ENCODE measurements at places on chromosomes 5 and 9.

DNA sequence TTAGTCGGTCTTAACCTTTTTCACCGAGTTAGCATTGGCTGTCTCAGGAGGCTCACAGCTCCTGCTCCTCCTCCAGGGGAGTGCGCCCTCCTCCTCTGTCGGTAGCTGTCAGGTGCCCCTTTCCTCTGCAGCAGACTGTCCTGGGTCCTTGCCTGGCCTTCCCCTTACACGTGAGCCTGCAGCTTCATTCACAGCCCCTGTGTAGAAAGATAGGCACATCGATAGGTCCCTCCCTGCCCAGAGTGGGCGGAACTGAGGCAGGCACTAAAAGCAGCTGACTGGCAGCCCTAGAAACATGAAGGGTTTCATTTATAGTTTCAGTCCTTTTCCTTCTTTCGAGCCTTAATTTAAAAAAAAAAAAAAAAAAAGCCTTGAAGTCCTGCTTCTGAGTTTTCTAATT lies 17.2 kb downstream of the TENT4A start:
- DNase-seq: no peak

DNA sequence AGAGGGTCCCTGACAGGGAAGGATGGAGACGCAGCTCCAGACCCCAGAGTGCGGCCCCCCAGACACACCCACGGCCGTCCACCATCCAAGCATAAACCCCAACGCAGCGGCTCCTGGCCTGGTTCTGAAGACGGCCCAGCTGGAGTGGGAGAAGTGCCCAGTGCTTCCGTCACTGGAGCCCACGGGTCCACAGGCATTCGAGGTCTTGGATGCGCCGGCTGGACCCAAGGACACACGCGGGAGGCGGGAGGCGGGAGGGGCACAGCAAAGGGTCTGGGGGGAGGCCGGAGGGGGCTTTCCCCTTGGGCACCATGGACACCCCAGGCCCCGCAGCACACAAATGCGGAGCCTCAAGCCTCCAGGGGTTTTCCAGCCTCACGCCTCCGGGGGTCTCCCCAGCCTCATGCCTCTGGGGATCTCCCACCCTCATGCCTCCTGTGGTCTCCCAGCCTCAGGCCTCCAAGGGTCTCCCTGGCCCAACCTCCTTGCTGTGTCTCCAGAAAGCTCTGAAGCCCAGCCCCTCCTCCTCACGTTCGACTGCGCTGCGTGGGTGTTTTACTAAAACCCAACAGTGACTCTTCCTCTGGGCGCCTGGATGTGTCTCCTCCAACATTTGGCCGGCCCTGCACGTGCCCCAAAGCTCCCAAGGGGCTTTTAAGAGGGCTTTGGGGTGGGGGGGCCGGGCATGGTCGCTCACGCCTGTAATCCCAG lies 15.2 kb downstream of the EXD3 start:
- DNase-seq: no peak

DNA sequence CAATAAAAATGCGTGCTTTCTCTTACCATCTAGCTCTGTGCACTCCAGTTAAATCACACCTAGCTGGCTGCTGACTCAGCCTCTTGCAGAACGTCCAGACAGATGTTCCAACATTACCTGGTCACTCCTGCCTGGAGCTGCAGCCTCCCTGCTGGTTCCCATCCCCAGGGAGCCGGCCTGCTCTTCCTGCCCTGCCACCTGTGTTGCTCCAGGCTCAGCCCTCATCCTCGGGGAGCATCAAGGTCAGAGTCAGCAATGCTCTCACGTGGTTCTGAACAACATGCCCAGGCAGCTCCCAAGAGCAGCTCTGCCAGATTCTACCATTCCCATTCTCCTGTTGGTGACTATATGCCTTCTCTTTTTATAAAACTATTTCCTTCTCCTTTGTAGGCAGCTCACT lies 81.3 kb downstream of the GADD45G start:
- DNase-seq: no peak

DNA sequence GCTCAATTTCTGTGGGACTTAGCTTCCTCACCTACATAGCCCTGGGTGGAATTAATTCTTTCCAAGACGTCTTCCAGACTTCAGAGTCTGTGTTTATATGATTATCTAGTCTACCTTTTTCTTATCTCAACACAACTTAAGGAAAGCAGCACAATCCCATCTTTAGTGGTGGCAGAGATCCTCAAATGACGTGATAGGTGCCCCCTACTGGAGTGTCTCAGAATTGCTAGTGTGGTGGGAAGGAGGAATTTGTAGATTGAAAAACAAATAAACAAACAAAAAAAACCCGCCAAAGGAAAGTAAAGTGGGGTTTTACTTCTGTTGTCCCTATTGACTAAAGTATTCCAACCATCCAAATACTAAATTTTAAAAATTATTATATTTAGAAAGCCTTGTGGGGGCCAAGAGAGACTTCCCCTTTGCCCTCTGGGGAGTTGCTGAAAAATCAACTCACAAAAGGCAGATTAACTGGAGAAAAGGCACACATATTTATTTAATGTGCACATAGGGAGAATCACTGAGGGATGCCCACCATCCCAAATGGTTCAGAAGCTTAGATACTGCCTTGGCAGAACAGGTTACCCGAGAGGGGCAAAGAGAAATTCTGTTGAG lies 283.3 kb downstream of the TMEM167A start:
- DNase-seq: peak; percentile 7

Data from GM04504 (cell line).